ENCODE measurements at places on chromosomes 6 and 20. TPM values are rescaled to one million over a fixed set of nuclear protein-coding genes. Genes with fewer than 3 reads are reported as not detected.

DNA sequence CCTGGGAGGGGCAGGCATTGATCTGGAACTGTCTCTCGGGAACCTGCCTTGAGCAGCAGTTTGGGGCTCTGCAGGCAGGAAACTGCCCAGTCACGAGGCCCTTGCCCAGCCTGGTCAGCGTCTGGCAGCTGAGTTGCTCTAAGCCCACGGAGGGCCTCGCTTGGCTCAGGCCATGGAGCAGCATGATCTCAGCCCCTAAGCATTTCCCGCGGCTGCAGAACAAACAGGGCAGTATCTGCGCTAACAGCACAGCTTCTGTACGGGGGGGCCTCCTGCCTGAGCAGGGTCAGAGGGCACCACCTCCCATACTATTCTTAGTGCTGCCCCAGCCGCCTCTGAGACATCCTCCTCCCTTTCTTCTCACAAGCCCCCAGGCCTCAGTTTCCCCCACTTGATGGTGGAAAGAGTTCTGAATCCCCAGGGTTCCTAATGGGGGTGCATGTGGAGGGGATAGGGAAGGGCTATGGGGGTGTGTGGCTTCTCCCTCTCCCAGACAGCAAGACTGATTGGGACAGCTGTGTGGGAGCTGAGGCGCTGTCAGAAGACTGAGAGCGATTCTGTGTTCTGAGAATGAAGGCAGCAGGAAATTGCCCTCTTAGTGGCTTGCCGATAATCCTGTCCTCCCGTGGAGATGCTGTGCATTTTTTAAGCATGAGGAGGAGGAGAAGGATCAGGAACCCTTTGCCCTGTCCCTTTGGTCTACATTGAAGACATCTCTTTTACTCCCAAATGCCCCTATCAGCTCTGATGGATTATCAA is 46.4 kb downstream of the MOCS1 start:
- DNase-seq = no peak

- DNase-seq = no peak
These were observed 25.9 kb downstream of the LYRM4 start for GRCh38 chr6:5234874-5235273.

DNA sequence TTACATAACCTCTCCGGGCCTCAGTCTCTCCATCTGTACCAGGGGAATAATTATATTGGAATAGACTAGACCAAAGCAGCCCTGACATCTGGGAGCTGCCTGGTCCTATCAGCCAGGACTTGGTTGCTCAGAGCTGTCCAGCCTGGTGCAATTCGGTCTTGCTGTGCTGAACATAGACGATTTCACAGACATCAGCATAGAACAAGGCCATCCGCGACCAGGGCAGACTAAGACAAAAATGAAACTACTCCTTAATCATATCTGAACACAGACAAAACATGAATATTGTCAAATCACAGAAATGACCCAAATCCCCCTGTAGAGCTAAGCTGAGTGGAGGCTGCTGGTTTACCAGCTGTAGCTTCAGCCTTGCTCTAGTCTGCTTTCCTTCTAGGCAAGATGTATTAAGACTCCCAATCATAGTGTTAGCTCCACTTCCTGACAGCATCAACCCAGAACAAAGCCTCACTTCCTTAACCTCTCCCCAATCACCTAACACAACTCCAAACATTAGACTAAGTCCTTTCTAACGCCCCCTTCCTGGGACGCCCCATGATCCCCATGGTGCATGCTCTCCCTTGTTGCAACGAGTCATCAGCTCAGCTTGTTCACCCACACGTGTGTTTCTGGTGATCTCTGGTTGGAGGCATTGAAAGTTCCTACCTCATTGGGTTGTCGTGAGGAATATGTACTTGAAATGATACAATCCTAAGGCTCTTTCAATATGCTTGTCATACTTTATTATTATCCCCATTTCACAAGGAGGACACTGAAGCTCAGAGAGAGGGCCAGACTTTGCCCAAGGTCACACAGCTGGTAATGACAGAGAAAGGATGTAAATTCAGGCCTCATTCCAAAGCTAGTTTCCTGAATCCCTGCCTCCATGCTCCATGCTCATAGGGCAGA is 3.5 kb upstream of the MAPK13 start:
- DNase-seq = no peak

The ZGPAT gene
- 24.0 TPM for total RNA-seq

The ABHD16B gene
- total RNA-seq = not detected

The FAM209B gene
- total RNA-seq = 0.88 TPM
